ENCODE measurements at places on chromosomes 2 and 18.

- no peak for DNase-seq
These were observed 20.5 kb upstream of the REG3A start for GRCh38 chr2:79180092-79180491.

GRCh38 chr18:35770376-35771014 is 189.0 kb downstream of the GALNT1 start:
- no peak for DNase-seq

DNA sequence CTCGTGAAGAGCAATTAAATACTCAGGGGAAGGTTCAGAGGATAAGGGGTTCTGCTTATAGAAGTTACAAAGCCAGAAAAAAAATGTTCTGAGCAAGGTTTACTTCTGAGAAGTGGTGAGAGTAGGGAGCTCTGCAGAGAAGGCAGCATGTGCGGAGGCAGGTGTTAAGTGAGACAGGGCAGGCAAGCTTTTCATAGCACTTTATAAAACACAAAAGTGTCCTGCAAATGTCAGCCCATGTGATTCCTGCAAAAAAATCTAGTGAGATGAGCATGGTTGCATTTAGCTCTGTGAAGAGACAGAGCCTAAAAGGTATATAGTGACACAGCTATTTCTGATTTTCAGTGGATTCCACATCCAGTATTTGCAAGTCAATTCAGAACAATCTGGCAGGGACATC is 223.8 kb upstream of the SYT4 start:
- no peak for DNase-seq

GRCh38 chr2:45794134-45794617 is 142.7 kb downstream of the PRKCE start:
- DNase-seq: no peak

DNA sequence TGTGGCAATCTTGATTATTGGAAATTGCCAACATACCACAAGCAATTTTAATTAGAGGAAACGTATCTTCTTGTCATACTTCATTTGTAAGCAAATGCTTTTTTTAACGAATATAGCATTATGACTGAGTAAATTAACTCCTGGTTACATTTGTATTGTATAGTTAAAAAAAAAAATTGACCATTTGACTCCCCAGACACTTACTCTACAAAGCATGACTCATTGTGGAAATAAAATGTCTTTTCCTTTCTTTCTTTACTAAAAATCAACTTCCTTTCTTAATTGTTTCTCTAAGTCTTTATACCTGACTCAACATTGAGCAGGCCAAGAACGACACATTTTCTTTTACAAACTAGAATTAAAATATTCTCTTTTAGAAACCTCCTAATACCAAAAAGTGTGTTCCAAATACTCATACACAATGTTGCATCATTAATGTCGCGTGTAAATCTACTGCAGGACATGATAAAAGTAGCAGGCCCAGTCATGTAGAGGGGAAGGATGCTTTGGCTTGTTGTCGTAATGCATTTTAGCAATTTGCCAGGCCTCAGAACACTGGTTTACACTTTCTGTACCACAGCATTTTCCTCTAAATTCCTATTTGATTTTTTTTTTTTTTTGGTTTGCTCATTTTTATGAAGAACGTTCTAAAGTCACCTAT is 349.6 kb upstream of the KCNH7 start:
- no peak for DNase-seq

DNA sequence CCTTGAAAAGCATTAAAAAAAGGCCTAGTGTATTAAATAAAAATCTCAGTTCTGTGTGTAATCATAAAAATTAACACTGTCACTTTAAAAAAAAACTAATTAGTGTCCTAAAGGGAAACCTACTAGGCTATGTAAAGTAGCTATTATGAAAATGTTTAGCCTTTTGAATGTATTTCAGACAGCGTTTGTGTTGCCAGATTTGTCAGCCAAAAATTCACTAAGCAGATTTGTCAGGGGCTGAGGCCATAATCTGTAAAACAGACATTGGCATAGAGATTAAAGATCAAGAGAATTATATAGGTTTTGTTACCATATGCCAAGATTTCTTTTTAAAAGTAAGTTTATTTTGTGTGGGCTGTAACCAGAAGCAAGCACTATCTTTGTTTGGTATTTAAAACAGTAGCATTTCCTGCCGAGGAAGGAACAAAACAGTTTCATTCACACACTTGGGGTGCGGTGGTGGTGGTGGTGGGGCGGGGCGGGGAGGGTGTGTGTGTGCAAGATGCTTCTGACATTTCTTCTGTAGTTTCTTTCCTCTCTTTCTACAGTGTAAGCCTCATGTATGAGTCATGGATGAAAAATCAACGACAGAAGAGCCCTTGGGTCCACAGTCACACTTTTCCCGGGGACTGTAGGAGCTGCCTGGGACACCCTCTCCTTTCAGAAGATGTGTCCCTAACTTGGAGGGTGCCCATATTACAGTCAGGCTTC is 328.5 kb upstream of the FANCL start:
- no peak for DNase-seq

GRCh38 chr2:126808929-126809328 is 89.8 kb upstream of the TEX51 start:
- DNase-seq: no peak

DNA sequence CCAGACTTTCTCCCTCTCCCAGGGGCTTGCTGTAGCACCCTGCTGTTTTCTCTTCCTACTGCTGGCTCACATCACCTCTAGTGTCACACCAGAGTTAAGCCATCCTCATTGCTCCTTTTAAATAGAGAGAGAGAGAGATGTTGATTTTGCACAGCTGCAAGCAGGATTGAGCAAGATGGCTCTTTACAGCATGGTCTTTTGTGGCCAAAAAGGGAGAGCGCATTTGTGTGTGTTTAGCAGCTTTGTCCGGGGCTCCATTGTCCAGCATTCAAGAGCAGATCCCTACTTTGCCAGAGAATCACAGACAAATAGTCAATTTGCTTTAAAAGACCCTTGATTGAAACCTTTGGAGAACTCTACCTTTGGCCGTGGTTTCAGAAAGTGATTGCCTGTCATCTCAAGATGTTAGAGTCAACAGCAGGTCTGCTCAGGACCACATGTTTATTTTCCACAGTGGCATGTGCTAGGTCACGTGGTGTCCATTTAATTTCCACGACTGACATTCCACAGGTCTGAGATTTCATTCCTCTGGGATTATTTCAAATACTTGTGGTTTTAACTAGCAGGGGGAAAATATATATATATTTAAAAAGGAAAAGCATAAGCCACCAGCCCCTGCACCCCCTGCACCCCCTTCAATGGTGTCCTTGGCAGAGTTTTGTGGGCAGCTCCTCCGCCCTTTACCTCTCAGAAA is 359.9 kb upstream of the SLC14A2 start:
- no peak for DNase-seq
